NCI-H1930 (cell line): ENCODE measurements at places on chromosomes 1 and 21.

- peak; percentile 42 for DNase-seq
Measured at GRCh38 chr1:27575840-27576331, 28.1 kb downstream of the AHDC1 start.

- DNase-seq, result no peak
Measured at GRCh38 chr1:2561898-2562895, 6.0 kb downstream of the TNFRSF14 start.

GRCh38 chr21:43916691-43917514, 51.9 kb downstream of the AGPAT3 start:
- DNase-seq, result no peak

DNA sequence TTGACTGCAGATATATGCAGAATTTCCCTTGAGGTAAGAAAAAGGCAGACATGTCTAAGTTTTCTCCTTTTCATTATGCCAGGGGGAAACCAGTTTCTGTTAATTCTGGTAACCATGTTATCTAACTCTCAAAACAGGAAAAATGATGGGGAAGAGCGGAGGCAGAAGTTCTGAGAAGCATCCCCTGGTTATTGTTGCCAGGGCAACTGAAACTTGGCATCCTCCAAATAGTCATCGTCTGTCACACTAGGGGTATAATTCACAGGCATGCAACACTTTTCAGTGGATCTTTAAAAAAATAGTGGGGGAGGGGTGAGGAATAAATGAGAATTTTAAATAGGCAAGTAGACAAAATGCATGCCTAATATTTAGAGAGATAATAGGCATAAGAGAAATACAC, 715.3 kb upstream of the CXADR start:
- no peak for DNase-seq

- no peak for DNase-seq
Measured at GRCh38 chr1:52707927-52708655, 9.9 kb upstream of the COA7 start.
